ENCODE measurements at places on chromosomes 2 and 18. TPM values are rescaled to one million over a fixed set of nuclear protein-coding genes. Genes with fewer than 3 reads are reported as not detected.

DNA sequence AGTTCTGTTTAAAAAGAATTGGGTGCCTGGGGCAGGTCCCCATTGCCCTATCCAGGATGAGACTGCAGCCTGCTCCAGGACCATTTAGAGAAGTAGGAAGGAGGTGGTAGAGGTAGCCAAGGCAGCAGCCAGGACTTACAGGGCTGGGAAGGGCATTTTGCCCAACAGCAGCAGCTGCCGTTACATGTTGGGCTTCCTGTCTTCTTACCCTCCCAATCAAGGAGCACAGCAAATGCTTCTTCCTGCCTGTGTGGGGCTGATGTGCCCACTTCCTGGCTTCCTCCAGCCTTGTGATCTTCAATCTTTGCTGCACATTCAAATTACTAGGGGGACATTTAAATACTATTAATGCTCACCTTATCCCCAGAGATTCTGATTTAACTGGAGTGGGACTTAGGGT is 112.0 kb downstream of the QPCT start:
- DNase-seq, result no peak

- no peak for DNase-seq
Observed at GRCh38 chr2:172340394-172340793, 87.0 kb upstream of the ITGA6 start.

REG1B gene
- total RNA-seq, result not detected

DNA sequence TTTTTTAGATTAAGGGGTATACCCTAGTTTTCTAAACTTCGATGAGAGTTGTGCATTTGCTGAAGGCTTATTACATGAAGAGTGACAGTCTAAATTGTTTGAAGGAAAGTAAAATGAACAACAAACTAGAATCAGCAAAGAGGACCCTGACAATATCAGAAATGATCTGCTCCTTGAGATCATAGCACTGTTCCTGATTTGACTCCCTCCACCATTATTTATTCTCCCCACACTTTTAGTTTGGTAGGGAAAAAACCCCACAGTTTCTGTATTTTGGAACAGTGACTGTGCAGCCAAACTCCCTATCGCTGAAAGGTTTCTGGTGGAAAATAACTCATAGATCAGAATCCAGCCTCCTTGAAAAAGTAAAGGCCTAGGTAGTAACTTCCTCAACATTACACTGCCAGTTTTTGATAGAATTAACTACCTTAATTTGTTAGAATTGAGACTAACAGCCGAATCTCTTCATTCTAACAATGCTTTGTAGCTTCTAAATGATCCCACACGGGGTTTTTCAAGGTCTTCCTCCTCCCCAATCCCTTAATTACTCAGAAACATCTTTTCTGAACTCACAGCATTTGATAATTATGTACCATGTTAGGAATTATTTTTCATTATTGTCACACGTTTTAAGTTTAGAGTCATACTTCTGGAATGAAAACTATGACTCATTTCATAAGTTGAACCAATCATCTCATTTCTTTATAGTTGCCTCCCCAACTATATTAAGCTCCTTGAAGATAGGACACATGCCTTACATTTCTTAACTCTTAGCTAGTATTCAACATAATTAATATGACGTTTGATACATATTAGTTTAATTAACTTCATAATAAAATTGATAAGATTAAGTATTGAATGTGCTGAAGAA is 2.9 kb downstream of the MYL12A start:
- DNase-seq, result no peak

DNA sequence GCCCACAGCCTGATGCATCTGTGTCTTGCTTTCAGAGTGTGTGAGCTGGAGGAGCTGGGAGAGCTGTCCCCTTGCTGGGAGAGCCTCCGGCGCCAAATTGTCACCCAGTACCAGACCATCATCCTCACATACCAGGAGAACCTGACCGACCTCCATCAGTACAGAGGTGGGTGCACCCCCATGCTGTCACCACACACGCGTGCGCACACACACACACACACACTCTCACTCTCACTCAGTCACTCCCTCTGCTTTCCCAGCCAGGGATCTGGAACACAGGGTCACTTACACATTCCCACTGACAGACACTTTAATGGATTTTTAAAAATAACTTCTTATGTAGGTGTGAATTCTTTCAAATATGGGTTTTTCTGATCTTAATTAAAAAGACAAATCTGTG is 64.5 kb downstream of the COA5 start:
- DNase-seq, result no peak

DNA sequence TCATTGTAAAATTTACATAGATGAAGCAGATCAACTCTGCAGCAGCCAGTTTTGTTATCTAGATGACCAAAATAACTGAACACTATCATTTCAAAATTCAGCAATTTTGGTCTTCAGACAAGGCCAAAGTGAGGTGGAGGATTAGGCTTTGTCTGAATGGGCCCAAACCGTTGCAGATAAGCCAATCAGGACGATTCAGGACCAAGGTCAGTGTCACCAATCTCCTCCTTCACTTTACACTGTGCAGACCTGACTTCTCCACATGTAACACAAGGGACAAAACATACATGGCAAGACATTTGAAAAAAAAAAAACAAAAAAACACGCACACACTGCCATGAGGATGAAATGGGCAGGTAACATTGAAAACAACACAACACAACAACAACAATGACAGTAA is 211.2 kb downstream of the NAPG start:
- DNase-seq, result no peak

- no peak for DNase-seq
Observed at GRCh38 chr2:27308359-27308881, at the start of gene UCN. Gene UCN, minus strand, starts transcription at chr2:27308445. Its CDS starts 550 bp downstream, at chr2:27307895.

- DNase-seq, result no peak
Observed at GRCh38 chr2:109080109-109080508, 48.9 kb upstream of the SH3RF3 start.

DNA sequence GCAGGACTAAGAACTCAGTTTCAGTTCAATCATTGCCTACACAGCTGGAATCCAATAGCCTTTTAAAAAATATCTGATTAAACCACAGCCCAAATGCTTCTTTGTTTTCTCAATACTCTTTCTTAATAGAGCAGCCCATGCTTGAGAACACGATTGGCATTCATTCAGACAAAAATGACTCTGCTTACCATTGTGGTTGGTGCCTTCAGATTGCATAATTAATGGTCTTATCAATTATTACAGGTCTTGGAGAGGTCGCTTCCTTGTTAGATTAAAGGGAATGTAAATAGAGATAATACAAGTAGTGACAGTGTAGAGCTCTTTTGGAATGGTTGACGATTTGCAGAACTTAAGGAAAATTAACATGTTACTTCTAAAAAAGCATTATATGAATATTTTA is 107.2 kb downstream of the RNF152 start:
- no peak for DNase-seq

DNA sequence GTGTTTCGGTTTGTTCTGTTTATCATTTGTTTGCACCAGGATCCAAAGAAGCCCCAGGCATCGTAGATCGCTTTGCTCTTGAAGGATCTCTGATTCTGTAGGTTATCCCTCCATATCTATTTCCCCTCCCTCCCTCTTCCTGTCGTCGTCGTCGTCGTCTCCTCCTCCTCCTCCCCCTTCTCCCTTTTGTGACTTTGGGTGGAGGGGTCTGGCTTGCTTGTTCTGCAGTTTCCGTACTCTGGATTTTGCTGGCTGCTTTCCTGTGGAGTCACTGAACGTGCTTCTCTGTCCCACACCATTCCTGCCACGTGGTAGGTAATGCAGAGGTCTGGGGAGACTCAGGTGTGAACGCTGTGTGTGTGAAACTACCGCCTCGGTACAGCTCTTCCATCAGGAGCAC is 225.0 kb downstream of the LDLRAD4 start:
- DNase-seq, result no peak

DNA sequence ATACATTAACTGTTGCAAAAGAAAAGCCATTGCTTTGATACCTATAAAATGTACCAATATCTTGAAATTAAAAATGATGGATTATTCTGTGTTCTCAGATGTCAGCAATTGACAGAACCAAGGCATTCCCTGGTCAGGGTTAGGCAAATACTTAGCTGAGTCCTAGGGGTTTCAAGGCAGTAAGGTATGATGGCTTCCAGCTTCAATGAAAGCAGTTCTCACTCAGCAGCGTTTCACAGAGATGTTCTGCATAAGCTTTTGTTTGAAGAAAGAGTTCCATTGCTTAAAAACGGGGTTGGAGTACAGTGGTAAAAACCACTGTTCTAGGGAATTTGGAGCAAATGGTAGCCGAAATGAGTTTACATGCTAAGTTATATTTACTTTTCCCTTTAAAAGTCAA is 17.0 kb upstream of the KANSL1L start:
- DNase-seq, result no peak

FAM228A gene
- 0.18 TPM for total RNA-seq

HDAC4 gene
- 7.7 TPM for total RNA-seq

NAT8 gene
- total RNA-seq, result not detected

GRCh38 chr2:144437636-144438035 is 82.3 kb downstream of the ZEB2 start:
- no peak for DNase-seq

DNA sequence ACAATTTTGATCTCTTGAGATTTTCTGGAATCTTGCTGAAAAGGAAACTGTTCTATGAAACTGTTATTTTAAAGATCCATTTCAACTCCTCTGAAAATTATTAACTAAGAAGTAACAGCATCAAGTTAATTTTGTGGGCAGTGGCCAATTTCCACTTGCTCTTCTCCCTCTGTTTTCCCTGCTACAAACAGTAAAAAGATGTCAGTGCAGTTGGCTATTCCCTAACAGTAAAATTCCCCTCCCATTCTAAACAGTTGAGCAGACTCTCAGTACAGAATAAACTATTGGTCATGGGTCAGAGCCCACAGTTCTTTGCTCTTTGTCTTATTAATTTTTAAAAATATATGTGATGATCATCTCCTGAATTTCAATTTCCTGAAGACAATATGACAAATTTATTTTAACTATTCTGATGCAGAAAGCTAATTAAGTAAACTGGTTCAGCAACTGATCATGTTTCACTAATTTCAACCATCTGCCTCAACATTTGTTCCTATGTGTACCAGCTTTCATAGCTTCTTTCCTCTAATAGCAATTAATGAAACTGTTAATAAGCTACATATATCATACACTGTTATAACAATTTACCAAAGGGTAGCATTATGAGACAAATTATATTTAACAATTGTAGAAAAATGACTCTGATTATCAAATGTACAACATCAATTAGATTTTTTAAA is 41.1 kb upstream of the GALNT5 start:
- DNase-seq, result peak; percentile 84

RGPD4 gene
- total RNA-seq, result not detected

THSD7B gene
- not detected for total RNA-seq

DNA sequence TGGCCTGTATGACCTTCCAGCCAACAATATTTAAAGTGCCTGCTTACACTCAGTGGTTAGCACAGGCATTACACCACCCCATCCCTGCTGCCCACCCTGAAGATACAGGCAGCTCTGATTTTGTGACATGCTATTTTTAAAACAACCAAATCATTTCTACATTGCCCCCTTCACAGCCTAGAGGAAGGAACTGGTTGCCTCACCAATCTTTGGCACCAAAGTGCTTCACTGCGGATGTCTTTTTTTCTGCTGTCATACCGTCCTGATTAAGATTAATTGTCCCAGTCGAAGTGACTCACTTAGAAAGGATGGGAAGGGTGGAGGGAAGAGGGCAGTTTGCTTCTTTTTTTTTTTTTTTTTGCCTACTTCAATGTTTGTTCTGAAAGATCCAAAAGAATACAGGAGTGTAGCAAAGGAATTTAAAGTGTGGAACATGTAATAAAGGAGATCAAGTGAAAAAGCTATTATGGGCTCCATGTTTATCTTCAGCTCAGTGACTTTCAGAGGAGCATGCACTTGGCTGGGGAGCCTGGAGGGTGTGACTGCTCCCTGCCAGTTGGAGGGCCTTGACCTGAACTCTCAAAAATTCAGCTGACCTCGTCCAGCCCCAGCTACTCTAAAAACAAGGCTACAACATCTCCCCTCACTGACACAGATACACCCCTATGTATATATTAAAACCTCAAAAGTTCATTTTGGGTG is 501.1 kb upstream of the TNP1 start:
- DNase-seq, result no peak

- no peak for DNase-seq
Observed at GRCh38 chr18:69982417-69982816, 34.7 kb upstream of the CD226 start.

SERPINB8 gene
- not detected for total RNA-seq

DNA sequence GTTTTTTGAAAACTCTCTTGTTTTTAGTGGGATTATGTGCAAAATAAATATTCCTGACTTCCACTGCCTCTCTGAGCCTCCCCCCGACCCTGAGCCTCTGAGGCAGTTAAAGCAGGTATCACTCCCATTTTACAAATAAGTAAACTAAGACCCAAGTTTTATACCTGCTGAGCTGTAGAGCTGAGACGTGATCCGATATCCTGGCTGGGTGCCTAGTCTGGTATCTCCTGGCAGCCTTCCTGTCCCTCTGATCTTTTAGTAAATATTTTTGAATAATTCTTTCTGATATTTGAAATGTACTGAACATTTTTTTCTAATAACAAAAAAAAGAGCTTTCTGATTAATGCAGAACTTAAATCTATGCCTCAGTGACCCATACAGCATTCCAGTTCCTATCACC is 108.3 kb upstream of the NOSTRIN start:
- DNase-seq, result no peak

Measured in G401 (cell line).